Endothelial cell (in vitro differentiated cells): ENCODE measurements at places on chromosomes 5 and 9.

DNA sequence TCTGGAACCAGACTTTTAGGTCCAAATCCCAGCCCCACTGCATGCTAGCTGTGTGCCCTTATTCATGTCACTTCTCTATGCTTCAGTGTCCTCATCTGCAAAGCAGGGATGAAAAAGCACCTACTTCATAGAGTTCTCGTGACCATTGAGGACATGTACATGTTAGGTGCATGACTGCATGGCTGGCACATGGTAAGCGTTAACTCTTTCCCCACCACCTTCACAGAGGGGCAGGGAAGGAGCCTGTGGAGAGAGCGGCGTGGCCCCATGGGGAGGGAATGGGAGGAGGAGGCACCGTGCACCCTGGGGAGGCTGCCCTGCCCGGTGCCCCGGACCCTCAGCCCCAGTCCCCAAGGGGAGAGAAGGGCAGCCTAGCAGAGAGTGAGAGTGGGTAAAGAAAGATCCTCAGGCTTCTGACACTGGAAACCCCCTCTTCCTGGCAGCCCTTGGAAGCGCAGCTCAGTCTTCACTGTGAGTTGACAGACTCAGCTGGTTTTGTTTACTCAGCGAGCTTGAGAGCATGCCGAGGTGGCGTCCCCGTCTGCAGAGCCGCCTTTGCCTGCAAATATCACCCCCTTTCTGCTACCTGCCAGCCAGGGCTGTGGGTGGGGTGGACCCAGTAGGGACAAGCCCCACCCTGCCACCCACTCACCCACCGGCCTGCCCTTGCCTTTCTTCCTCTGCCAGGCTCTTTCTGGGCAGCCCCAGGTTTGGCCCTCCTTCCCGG, 10.6 kb upstream of the ANGPTL2 start:
- no peak for DNase-seq

- no peak for DNase-seq
These were observed 1.6 kb upstream of the PRRC1 start for GRCh38 chr5:127515693-127516440.

GRCh38 chr9:3788211-3788610, 262.4 kb upstream of the RFX3 start:
- no peak for DNase-seq

DNA sequence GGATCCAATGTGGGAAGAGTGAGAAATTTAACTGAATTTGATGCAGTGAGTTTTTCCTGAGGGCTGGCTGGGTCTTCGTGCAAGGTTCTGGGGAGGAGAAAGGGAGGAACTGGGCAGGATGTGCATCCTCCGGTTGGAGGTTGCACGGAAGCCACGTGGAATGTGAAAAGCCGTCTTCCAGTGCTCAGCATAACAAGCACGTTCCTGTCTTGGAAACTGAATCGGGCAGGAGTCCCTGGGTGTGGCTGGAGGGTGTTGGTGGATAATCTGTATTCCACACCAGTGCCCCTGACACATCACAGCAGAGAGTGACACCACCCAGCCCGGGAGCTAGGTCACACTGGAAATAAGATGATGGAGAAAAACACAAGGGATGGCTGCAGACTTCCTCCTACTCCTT, 154.3 kb downstream of the C5orf15 start:
- DNase-seq = no peak

DNA sequence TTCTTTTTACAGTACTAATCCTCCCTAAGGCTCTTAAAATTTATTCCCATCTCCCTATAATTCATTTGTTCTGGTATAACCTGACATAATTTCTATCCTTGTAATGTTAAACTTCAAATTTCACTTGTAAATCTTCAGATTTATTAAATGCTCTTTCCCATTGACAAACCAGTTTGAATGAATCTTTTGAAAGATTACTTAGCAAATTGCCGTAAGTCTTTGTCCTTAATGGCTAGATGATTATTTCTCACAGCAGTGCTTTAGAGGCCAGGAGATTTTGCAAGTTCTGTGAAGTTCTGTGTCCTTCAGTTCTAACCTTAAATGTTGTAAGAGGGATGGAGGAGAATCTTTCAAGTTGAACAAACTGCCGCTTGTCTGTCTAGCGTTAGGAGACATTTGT, 4.2 kb downstream of the SLC44A1 start:
- DNase-seq = no peak

DNA sequence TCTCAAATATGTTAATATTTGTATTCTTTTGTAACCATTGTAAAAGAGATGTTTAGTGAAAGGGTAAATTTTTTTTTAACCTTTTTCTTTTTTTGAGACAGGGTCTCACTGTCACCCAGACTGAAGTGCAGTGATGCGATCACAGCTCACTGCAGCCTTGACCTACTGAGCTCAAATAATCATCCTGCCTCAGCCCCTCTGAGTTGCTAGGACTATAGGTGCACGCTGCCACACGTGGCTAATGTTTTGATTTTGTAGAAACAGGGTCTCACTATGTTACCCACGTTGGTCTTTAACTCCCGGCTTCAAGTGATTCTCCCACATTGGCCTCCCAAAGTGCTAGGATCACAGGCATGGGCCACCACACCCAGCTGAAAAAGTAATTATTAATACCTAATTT, 58.0 kb upstream of the CDK5RAP2 start:
- no peak for DNase-seq

DNA sequence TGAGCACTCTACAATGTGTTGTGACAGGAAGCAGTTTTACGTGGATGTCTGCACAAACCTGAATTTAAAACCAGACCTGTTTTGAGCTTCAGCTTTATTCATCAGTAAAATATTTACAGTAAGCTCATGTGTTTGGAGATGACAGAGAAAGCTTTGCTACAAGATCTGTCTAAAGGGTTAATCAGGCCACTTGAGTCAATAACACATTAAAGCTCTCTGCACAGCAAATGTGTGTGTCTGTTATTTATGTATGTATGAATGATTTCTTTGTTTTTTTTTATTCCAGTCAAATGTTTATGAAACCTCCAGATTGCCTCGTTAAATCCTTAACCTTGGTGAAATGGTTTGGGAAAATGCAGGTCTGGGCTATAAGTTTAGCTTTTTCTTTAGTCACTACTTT, 77.3 kb upstream of the SREK1 start:
- no peak for DNase-seq
